ENCODE measurements at places on chromosomes 6 and 20. TPM values are rescaled to one million over a fixed set of nuclear protein-coding genes. Genes with fewer than 3 reads are reported as not detected.

Gene AGER
- 3.8 TPM for total RNA-seq

Gene RSPH9
- not detected for total RNA-seq

Gene DEFB118
- not detected for total RNA-seq

Gene TMEM200A
- total RNA-seq: 9.7 TPM

Gene VSX1
- total RNA-seq: not detected

Gene PREX1
- 94.6 TPM for total RNA-seq

Gene PRPH2
- not detected for total RNA-seq

Gene TGM3
- 0.27 TPM for total RNA-seq

Gene GRM1
- total RNA-seq: 0.54 TPM

Gene C20orf141
- not detected for total RNA-seq

Gene PPP1R14C
- total RNA-seq: 0.95 TPM

Gene CDK19
- 8.7 TPM for total RNA-seq

Gene CD109
- total RNA-seq: 12.6 TPM

Gene TTLL9
- total RNA-seq: not detected

Gene MATN4
- not detected for total RNA-seq

Gene SLC24A3
- total RNA-seq: 31.4 TPM

GRCh38 chr6:113067612-113068275 lies 720.6 kb downstream of the RFPL4B start:
- no peak for DNase-seq

GRCh38 chr6:56278171-56278591 lies 30.8 kb upstream of the COL21A1 start:
- no peak for DNase-seq

DNA sequence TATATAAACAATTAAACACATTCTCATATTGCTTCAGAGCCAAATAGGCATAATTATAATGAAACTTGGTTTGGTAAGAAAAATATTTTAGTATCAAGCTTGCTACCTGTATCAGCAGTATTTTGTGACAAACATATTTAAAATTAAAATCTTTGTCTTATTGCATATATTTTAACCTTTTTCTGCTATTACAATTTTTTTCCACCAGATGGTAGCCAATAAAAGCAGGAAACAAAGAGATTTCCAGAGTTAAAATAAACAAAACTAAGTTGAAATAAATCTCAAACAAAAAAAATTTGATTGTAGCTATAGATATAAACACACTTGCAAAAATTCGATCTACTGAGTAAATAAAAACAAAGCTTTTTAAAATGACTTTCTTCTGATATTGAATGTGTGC lies 491.3 kb upstream of the GJE1 start:
- no peak for DNase-seq

DNA sequence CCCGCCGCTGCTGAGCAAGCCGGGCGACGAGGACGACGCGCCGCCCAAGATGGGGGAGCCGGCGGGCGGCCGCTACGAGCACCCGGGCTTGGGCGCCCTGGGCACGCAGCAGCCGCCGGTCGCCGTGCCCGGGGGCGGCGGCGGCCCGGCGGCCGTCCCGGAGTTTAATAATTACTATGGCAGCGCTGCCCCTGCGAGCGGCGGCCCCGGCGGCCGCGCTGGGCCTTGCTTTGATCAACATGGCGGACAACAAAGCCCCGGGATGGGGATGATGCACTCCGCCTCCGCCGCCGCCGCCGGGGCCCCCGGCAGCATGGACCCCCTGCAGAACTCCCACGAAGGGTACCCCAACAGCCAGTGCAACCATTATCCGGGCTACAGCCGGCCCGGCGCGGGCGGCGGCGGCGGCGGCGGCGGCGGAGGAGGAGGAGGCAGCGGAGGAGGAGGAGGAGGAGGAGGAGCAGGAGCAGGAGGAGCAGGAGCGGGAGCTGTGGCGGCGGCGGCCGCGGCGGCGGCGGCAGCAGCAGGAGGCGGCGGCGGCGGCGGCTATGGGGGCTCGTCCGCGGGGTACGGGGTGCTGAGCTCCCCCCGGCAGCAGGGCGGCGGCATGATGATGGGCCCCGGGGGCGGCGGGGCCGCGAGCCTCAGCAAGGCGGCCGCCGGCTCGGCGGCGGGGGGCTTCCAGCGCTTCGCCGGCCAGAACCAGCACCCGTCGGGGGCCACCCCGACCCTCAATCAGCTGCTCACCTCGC lies 1.5 kb downstream of the ARID1B start:
- DNase-seq: no peak

- no peak for DNase-seq
Measured at GRCh38 chr6:52310932-52311331, 26.4 kb upstream of the MCM3 start.

- DNase-seq: no peak
Measured at GRCh38 chr20:54347166-54347833, 128.1 kb upstream of the DOK5 start.

GRCh38 chr6:124961777-124962638 lies at the start of gene RNF217:
RNF217 (plus strand) TSS chr6:124962437; CDS start chr6:124962545, 108 bp downstream.
- peak; percentile 35 for DNase-seq

DNA sequence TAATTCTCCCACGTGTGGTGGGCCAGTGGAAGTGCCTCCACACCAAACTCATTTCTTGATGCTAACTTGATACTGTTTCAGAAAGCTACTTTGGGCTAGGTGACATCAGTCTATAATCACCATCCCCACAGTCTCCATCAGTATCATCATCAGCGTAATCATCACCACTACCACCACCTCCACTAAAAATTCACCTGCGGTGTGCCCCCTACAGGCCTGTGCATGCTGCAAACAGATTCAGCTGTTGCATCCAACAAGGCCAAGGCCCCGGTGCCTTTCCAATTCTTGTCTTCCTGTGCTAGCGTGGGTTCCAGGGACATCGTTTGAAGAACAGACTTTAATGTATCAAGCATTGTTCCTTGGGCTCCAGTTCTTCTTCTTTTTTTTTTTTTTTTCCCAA lies 201.3 kb upstream of the EXOC2 start:
- no peak for DNase-seq

GRCh38 chr6:51398064-51398705 lies 579.5 kb downstream of the TFAP2B start:
- no peak for DNase-seq

- DNase-seq: no peak
Measured at GRCh38 chr6:25601800-25602673, 50.0 kb upstream of the SCGN start.

GRCh38 chr20:35886537-35886936 lies 67.8 kb downstream of the SCAND1 start:
- DNase-seq: no peak

DNA sequence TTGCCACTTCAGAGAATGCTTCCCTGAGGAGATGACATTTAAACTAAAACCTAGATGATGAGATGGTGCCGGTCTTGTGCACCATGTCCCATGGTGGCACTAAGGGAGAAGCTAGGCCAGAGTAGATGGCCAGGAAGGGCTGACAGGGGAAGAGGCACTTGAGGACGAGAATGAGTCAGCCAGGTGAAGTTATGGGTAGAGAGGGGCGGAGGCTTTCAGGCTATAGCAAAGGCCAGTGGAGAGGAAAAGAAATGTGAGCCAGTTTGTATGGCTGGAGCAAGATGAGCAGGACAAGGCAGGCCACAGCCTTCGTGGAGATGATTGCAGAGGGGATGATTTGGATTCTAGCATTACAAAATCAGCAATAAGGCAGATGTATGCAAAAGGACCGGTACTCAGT lies 44.7 kb upstream of the ADGRF4 start:
- no peak for DNase-seq

DNA sequence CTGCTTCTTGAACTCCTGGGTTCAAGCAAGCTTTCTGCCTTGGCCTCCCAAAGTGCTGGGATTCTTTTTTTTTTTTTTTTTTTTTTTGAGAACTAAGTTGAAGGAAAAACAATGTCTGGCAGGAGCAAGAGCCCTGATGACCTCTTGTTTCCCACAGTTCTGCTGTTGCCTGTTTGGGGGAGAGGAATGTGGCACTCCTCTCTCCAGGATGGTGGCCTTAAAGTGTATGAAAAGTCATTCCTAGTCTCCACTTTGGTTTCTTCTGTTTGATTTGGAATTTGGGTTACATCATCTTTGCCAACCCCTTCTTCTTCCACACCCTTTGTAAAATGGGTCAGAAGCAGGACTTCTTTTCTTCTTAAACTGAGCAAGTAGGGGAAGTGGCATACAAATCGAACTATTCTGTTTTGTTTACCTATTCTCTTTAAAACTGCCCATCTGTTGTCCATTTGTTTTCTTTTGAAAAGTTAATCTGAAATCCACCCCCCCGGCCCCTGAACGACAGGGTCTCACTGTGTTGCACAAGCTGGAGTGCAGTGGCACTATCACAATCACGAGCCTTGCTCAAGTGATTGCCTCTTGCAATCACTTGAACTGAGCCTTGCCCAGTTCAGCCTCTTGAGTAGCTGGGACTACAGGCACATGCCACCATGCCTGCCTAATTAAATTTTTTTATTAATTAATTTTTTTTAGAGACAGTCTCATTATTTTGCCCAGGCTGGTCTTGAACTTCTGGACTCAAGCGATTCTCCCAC lies 11.3 kb downstream of the CARMIL1 start:
- no peak for DNase-seq

- no peak for DNase-seq
Measured at GRCh38 chr6:25016014-25016720, 80.4 kb upstream of the RIPOR2 start.

DNA sequence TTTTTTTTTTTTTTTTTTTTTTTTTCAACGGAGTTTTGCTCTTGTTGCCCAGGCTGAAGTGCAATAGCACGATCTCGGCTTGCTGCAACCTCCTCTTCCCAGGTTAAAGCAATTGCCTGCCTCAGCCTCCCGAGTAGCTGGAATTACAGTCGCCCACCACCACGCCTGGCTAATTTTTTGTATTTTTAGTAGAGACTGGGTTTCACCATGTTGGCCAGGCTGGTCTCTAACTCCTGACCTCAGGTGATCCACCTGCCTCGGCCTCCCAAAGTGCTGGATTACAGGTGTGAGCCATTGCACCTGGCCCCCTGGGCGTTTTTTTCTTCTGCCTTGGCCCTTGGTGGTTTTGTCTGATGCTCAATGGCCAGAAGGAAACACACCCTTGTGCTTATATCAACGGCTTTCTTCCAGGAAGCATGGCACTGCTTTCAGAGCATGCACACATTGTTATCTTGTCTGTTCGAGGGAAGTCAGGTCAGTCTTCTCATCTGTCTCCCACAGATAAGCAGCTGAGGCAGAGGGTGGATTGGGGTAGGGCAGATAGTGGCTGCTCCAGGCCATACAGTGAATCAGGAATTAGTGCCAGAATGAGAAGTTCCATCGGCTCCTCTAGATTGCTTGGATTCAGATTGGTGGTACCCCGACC lies 203.1 kb downstream of the TSHZ2 start:
- no peak for DNase-seq

- DNase-seq: no peak
Measured at GRCh38 chr6:107576852-107577251, 86.9 kb downstream of the SOBP start.

DNA sequence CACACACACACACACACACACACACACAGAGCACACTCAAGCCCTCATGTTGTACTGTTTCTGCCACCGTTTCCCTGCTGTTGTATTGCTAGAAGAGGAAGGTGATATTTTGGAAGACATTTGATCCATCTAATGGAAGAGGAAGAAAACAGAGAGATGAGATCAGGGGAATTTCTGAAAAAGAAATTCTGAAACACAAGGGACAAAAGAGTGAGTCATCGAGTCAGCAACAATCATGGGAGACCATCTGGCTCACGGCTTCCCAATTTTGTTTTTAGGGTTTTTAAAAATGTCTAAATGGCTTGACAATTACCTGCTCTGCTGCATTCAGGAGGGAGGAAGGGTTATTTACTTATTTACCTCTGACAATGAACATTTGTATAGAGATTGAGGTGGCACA lies 22.0 kb downstream of the SOX4 start:
- DNase-seq: no peak

DNA sequence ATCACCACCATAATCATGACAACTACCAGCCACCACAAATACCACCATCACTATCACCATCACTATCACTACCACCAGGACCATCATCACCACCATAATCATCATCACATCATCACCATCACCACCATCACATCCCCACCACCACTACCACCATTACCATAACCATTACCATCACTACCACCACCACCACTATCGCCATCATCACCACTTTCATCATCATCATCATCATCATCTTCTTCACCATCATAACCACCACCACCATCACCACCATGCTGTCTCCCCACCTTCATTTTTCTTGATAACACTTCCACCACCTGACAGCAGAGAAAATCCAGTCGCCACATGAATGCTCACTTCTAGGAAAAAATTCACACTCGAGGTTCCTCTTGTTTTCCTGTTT lies 253.6 kb downstream of the ANKRD60 start:
- no peak for DNase-seq

- DNase-seq: no peak
Measured at GRCh38 chr20:46204594-46205186, 86.6 kb downstream of the CD40 start.
